ENCODE measurements at places on chromosomes 2 and 18. TPM values are rescaled to one million over a fixed set of nuclear protein-coding genes. Genes with fewer than 3 reads are reported as not detected.

The LYPD1 gene
- 11.1 TPM for total RNA-seq

The CNNM4 gene
- total RNA-seq = 14.5 TPM

The RGPD3 gene
- 0.19 TPM for total RNA-seq

The STK39 gene
- total RNA-seq = 27.1 TPM

The ANKRD30B gene
- total RNA-seq = not detected

The CD8B gene
- total RNA-seq = 2.5 TPM

The SLC14A1 gene
- 8.5 TPM for total RNA-seq

The HAAO gene
- 16.2 TPM for total RNA-seq

The BCL11A gene
- total RNA-seq = 8.7 TPM

The VIL1 gene
- 9.0 TPM for total RNA-seq

The IL36G gene
- not detected for total RNA-seq

The LOXHD1 gene
- 0.25 TPM for total RNA-seq

The DTNA gene
- total RNA-seq = 22.3 TPM

The SMPD4 gene
- 41.1 TPM for total RNA-seq

The USP40 gene
- 51.6 TPM for total RNA-seq

The ECEL1 gene
- total RNA-seq = 6.7 TPM

The NYAP2 gene
- 0.66 TPM for total RNA-seq

The KLHL14 gene
- total RNA-seq = 15.4 TPM

The PID1 gene
- total RNA-seq = 9.4 TPM

The LRRFIP1 gene
- total RNA-seq = 204 TPM

The HOXD10 gene
- 35.4 TPM for total RNA-seq

The ABI2 gene
- total RNA-seq = 66.6 TPM

The TUBA3D gene
- not detected for total RNA-seq

DNA sequence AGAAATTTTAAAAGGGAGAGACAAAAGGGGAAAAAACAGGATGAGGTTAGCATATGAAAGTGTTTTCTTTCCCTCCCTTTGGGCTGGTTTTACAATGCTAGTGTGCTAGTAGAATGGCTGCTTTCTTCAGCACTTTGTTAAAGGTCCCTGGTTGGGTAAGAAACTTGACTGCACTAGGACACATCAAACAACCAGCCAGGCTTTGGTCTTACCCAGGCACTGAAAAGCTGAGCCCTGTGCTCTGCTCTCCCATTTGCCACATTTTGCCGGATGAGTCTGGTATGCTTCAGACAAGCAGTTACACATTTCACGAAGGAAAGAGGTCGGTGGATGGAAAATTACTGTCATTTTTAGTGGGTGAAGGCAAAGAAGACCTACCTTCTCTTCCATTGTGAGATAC is 242.0 kb downstream of the DPP10 start:
- DNase-seq = no peak

- no peak for DNase-seq
Observed at GRCh38 chr2:81901017-81901416, 1596.5 kb upstream of the LRRTM1 start.

GRCh38 chr2:226797289-226797988 is 2.2 kb downstream of the IRS1 start:
- no peak for DNase-seq

DNA sequence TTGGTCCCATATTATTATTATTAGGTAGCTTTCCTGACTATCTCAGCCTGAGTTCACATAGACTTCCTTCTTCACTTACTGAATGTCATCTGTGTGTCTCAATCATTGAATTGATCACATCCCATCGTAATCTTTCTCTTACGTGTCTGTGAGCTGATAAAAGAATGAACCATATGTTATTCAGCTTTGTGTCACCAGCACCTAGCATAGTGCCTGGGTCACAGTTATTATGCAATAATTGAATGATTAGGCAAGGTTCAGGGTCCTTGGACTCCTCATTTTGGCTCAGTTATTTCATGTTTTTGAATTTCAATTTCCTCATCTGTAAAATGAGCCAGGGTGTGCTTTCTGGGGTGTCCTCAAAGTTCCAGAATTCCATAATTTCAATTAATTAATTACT is 107.2 kb downstream of the ZEB2 start:
- DNase-seq = no peak

DNA sequence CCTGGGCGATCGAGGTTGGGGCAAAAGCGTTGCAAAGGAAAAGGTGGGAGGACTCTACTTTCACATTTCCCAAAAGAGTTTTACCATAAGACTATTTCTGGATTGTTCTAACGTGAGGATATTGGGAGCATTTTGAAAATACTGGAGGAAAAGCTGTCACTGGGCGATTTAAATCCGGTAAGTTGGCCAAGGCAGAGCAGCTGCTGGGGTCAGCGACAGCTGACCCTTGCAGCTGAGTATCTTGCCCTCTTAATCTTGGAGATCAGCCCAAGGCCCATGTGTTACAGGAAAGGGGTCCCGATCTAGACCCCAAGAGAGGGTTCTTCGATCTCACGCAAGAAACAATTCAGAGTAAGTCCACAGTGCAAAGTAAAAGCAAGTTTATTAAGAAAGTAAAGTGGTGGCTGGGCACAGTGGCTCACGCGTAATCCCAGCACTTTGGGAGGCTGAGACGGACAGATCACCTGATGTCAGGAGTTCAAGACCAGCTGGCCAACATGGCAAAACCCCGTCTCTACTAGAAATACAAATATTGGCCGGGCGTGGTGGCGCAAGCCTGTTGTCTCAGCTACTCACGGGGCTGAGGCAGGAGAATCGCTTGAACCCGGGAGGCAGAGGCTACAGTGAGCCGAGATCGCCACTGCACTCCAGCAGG is 964 bp upstream of the ST3GAL5 start:
- no peak for DNase-seq

DNA sequence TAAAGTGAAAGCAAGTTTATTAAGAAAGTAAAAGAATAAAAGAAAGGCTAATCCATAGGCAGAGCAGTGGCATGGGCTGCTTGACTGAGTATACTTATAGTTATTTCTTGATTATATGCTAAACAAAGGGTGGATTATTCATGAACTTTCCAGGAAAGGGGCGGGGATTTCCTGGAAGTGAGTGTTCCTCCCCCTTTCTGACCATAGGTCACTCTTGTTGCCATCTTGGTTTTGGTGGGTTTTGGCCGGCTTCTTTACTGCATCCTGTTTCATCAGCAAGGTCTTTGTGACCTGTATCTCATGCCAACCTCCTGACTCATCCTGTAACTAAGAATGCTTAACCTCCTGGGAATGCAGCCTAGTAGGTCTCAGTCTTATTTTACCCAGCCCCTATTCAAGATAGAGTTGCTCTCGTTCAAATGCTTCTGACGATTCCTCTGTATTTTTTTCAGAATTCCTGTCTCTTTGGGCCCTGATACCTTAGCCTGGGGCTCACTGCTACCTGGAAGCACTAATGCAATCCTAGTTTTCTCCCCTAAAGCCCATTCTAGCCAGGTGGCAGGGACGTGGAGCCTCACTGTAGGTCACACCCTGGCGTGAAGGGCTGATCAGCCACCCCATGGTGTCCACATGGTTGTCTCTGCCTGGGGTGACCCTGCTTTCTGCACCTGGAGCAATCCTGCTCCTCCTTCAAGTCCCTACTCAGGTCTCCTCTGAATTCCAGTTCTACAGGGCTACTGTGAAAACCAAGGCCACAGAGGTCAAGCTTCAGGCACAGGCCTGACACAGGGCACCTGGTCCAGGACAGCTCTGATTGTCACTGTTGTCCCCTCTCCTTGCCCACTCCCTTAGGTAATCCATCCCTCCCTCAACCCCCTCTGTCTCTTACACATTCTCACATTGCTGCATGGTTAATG is 6.0 kb upstream of the SLC35F6 start:
- peak; percentile 29 for DNase-seq

- peak; percentile 12 for DNase-seq
Observed at GRCh38 chr18:48734460-48734859, 195.6 kb downstream of the CTIF start.

GRCh38 chr2:224146356-224147160 is 107.5 kb upstream of the SERPINE2 start:
- no peak for DNase-seq

DNA sequence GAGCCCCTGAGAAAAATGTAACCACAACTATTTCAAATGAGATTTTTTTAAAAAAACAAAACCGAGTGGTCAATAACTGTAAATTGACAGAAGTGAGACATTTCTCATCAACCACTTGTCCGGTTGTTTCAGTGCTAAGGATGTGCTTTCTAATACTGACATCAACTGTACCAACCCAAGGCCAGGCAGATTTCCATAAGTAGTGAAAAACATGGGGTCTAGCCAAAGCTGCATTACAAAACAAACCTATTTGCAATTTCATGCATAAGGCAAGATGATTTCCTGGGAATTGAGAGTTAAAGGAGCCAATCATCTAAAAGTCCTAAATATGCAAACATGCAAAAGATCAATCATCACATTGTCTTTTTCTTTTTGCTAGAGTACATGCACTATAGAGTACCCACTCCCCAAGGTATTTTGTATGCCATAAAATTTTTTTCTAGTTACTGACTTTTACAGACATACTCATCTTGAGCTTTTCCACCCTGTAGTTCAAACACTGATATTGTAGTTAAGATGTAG is 22.6 kb downstream of the HNRNPLL start:
- DNase-seq = no peak

GRCh38 chr18:49001587-49001986 is 50.8 kb upstream of the SMAD7 start:
- DNase-seq = no peak

- no peak for DNase-seq
Observed at GRCh38 chr18:12274793-12275192, 20.6 kb downstream of the CIDEA start.

GRCh38 chr2:70603066-70603465 is 49.4 kb upstream of the TGFA start:
- no peak for DNase-seq

DNA sequence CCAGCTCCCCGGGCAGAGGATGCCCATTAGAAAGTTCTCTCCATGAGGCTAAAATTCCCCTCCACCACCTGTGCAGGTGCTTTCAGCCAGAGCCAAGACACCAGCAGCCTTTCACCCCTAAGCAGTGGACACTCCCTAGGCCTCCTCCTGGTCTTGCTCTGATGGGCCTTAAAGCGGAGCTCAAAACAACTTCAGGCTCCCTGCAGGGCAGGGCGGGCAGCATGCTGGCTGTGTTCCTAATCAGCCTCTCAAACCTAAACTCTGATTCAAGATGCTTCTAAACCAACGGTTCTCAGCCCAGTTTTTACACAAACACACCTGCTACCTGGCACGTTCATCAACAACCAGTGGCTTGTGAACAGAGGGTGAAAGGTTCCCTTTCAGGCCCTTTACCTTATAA is 254.4 kb downstream of the TWIST2 start:
- DNase-seq = no peak

GRCh38 chr2:26980971-26981370 is 10.5 kb downstream of the MAPRE3 start:
- DNase-seq = no peak

DNA sequence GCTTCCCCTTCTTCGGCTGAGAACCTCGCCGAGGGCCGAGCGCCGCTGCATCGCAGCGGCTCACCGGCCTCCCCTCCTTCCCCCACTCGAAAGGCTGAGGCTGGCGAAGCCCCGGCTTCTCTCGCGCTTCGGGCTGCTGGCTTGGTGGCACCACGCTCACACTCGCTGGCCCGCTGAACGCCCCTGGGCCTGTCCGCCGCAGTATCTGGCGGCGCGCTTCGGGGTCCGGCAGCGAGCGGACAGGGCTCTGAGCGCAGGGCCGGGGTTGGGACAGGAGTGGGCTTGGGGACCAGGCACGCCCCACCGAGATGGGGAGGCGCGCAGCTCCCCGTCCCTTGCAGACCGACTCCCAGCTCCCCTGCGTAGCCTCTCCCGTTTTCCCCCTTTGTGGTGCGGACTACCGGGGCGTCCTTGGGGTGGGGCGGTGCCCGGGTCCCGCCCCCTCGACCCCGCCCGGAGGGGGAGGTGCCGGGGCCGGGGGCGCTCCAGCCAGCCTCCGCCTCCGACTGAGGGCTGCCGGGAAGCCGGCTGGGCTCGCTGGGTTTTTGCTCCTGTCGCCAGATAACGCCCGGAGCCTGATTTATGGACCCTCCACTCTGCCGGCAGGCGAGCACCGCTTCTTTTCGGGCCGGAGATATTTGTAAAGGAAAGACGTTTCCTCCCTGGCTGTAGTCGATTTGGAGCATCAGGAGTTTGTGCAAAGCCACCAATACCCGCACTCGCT is 3.8 kb downstream of the GBX2 start:
- DNase-seq = peak; percentile 66

DNA sequence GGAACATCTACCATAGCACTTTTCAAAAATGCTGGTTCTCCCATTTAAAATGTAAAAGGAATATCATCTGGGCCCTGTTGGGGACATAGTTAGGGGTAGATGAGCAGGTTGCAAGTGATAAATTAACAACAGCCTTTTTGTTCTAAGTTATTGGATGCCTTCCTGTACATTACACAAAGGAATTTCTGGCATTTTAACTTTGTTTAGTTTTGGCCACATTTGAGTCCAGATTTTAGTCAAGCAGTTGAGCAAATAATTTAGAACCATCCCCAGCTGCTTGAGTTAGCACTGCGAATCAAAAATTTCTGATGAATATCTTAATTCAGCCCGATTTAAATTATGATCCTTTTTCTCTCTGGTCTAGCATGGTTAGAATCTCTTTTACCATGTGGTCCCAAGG is 124.4 kb downstream of the TTC27 start:
- DNase-seq = no peak

- no peak for DNase-seq
Observed at GRCh38 chr18:28189400-28190239, 12.7 kb upstream of the CDH2 start.

GRCh38 chr2:176099728-176100546 is at the start of gene HOXD12:
Gene HOXD12, plus strand, starts transcription at chr2:176099795. Its CDS starts 7 bp downstream, at chr2:176099802.
- DNase-seq = peak; percentile 83

Data from kidney (tissue), 22 donors.